ENCODE measurements at places on chromosomes 3 and 15. TPM values are rescaled to one million over a fixed set of nuclear protein-coding genes. Genes with fewer than 3 reads are reported as not detected.

APOD gene
- 2.9 TPM for total RNA-seq

C2CD4A gene
- total RNA-seq, result 0.66 TPM

THSD4 gene
- 2.2 TPM for total RNA-seq

ADAMTS7 gene
- 0.47 TPM for total RNA-seq

ATP13A5 gene
- total RNA-seq, result 0.05 TPM

UBXN7 gene
- 10.9 TPM for total RNA-seq

ATP8B4 gene
- 3.5 TPM for total RNA-seq

FETUB gene
- 0.09 TPM for total RNA-seq

LRRC3B gene
- 0.57 TPM for total RNA-seq

TRH gene
- total RNA-seq, result 0.52 TPM

MYZAP gene
- 2.5 TPM for total RNA-seq

TICRR gene
- 3.5 TPM for total RNA-seq

CHRNA7 gene
- total RNA-seq, result 0.61 TPM

C3orf20 gene
- total RNA-seq, result not detected

RAB8B gene
- total RNA-seq, result 63.9 TPM

WNT7A gene
- under 0.01 TPM for total RNA-seq

MEX3B gene
- 4.1 TPM for total RNA-seq

GPR149 gene
- total RNA-seq, result not detected

SMCO1 gene
- not detected for total RNA-seq

ATXN7 gene
- total RNA-seq, result 11.8 TPM

SH2D7 gene
- 0.05 TPM for total RNA-seq

ABCF3 gene
- total RNA-seq, result 25.0 TPM

DPPA2 gene
- 0.14 TPM for total RNA-seq

KLF15 gene
- 0.28 TPM for total RNA-seq

TIMP4 gene
- total RNA-seq, result 0.66 TPM

CEP152 gene
- total RNA-seq, result 9.1 TPM

EAF2 gene
- 13.6 TPM for total RNA-seq

FEZF2 gene
- 2.9 TPM for total RNA-seq

NEIL1 gene
- 30.8 TPM for total RNA-seq

TMEM266 gene
- total RNA-seq, result 1.2 TPM

SLC28A2 gene
- not detected for total RNA-seq

DUOXA2 gene
- 0.05 TPM for total RNA-seq

UPK1B gene
- total RNA-seq, result 0.52 TPM

ALDH1A3 gene
- 1.0 TPM for total RNA-seq

CADPS gene
- total RNA-seq, result 2.3 TPM

LMAN1L gene
- not detected for total RNA-seq

SLC28A1 gene
- 0.05 TPM for total RNA-seq

USP13 gene
- 3.6 TPM for total RNA-seq

HIGD2B gene
- 0.09 TPM for total RNA-seq

CIB2 gene
- total RNA-seq, result 50.6 TPM

LTF gene
- 44.2 TPM for total RNA-seq

SEMA6D gene
- total RNA-seq, result 7.6 TPM

DISP2 gene
- 0.19 TPM for total RNA-seq

C3orf22 gene
- not detected for total RNA-seq

All from thymus (tissue), 14 donors.